ENCODE measurements at places on chromosomes 5 and 9. TPM values are rescaled to one million over a fixed set of nuclear protein-coding genes. Genes with fewer than 3 reads are reported as not detected.
A peak's percentile ranks its signal among the peaks of the same experiment; 100 is the strongest.

- DNase-seq: peak; percentile 60
Measured at GRCh38 chr9:134163371-134164196, 780 bp downstream of the RNU6ATAC start.

DNA sequence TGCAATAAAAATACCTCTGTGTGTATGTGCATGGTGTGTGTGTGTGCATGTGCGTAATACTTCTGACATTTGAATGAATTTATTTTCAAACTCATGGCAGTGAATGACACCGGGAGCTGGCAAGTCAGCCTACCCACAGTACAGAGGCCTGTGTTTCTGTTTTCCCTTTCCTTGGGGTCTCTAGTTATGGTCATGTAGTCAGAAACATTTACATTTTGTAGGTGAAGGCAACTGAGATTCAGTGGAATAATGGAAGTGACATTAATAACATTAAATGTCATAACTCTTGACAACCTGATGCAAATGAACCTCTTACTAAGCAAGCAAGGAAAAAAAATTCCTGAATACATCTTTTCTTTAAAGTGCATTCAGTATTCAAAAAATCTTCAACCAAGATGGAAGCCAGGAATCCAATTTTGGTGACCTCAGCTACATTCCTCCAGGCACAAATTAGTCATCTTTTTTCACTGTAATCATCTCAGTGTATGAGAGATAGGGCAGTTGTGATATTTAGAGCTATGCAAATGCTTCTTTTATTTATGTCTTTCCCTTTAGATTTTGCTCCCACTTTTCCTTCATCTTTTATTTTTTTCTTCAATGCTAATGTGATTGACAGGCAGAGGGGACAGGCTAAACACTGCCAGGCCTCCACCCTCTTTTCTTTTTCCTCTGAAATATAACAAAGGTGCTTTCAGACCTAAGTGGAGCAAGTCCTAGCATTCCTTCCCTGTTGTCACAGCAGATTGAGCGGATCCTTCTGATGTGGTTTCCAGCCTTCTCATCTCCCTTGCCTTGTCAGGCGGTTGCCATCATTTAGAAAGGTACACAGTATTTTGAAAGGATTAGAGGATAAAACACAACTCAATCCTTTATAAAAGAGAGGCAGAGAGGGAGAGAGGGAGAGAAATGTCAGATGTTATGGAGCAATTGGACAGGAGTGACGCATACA, 569.8 kb upstream of the ADAMTS16 start:
- DNase-seq: no peak

GRCh38 chr5:143693651-143694252, 118.2 kb upstream of the HMHB1 start:
- DNase-seq: no peak

- peak; percentile 50 for DNase-seq
Measured at GRCh38 chr9:21252721-21253547, 13.1 kb upstream of the IFNA14 start.

DNA sequence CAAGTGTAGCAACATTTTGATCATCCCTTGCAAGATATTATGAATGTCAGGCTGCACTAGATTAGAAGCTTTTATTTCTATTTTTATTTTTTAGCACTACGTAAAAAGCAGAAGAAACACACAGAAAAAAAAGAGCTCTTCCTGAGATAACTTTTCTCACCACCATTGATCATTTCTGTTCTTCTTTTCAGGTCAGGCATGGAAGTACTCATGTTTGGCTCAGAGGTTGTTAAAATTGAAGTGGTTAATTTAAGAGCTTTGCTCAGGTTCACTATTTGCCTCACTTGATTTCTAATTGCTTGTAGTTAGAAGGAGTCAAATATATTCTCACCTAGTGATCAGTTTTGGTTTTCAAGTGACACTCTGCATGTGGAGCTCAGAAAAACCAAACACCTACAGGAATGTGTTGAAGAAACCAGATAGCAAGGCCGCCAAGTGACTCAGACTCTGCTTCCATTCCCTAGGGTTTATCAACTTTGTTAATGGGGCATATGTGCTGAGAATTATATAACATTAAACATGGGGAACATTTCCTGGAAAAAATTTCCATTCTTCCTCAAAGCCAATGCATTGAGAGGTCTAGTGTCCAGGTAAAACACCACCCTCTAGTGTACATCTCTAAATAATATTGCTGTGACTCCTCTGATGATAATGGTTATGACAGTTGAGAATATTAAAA, 679.8 kb downstream of the CETN3 start:
- DNase-seq: no peak

DNA sequence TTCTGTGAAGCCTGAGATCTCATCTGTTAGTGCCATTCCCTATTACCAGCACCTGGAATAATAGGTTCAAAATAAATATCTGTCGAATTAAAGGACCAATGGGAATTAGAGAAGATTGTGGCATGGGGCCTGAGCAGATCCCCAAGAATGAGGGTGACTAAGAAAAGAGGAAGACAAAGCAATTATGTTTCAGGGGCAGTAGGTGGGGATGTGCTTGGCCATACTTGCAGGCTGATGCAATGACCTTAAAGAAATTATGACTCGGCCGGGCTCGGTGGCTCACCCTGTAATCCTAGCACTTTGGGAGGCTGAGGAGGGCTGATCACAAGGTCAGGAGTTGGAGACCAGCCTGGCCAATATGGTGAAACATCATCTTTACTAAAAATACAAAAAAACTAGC, 562.8 kb downstream of the PTPRD start:
- DNase-seq: no peak

DNA sequence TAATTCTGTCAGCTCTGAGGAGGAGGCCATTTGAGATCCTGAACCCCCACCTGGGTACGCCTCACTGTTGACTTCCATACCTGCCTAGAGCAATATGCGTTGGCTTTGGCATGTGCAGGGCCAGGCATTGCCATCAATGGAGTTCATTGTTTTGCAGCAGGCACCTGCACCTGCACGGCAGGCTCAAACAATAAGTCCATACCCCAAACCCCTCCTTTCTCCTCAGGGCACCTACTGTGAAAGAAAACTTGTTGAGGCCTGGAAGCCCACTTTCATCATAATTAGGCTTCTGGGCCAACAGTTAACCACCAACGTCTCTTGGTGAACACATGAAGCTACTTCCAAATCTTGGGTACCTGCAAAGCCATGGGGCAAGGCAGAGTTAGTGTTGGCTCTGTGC, 238.7 kb downstream of the NFIB start:
- no peak for DNase-seq

- no peak for DNase-seq
Measured at GRCh38 chr9:126069400-126069955, 257.2 kb upstream of the MVB12B start.

DNA sequence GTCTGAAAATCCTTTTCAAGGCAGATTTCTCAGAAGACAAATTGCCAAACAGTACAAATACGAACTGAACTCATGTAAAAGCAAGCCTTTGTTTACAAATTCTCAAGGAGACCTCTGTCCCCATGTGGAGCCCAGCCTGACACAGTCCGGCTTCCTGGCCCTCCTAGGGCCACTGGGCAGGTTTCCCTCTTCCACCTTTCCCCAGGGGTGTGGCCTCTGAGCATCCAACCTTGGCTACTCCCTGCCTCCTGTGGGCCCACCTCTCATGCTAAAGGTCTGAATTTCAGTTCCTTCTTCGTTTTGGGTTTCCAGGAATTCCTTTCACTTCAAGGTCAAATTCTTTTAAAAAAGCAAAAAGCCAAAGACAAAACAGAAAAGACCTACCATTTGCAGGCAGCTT, 10.1 kb downstream of the DAP start:
- DNase-seq: no peak

- DNase-seq: no peak
Measured at GRCh38 chr5:124880903-124881697, 134.7 kb upstream of the ZNF608 start.

- no peak for DNase-seq
Measured at GRCh38 chr5:163475411-163475810, 15.0 kb downstream of the HMMR start.

- DNase-seq: no peak
Measured at GRCh38 chr5:73638344-73639095, 12.5 kb downstream of the ARHGEF28 start.

DNA sequence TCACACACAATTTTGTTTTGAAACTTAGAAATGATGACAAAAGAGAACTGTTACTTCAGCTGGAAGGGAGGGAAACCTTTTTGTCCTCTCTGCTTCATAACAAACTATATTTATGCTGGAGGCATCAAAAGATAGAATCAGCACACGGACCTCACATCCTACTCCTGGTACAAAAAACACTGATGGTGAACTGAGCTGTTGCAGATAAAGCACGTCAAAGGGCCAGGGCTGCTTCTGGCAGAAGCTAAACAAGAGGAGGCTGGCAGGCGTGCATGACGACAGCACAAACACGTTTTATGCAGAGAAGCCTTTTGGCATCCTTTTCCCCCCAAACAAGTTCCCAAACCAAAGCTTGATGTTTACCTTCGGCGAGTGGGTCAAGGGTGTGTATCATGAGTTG, 169.6 kb downstream of the SLC24A2 start:
- DNase-seq: no peak

- DNase-seq: no peak
Measured at GRCh38 chr9:107983181-107983603, 493.6 kb upstream of the KLF4 start.

GRCh38 chr5:167870055-167870454, 421.4 kb upstream of the WWC1 start:
- no peak for DNase-seq

GRCh38 chr9:86794391-86795046, 152.8 kb downstream of the GAS1 start:
- DNase-seq: no peak

DPYSL3 gene
- 27.6 TPM for total RNA-seq

ZMYND19 gene
- 25.6 TPM for total RNA-seq

KIF4B gene
- total RNA-seq: 0.54 TPM

PCDHA13 gene
- total RNA-seq: 2.5 TPM

CEL gene
- 4.2 TPM for total RNA-seq

FYB1 gene
- 0.31 TPM for total RNA-seq

SV2C gene
- total RNA-seq: 0.15 TPM

GPR151 gene
- not detected for total RNA-seq
